PC-9 (cell line): ENCODE measurements at places on chromosomes 13 and 19. TPM values are rescaled to one million over a fixed set of nuclear protein-coding genes. Genes with fewer than 3 reads are reported as not detected.
A peak's percentile ranks its signal among the peaks of the same experiment; 100 is the strongest.

Gene GRK1
- total RNA-seq: not detected in 2 replicates

Gene ZNF567
- total RNA-seq: 7.0 and 7.9 TPM in 2 replicates

Gene THSD8
- total RNA-seq: 28.8 and 30.0 TPM in 2 replicates

Gene TSKS
- total RNA-seq: not detected in 2 replicates

Gene CEACAM16
- total RNA-seq: not detected in 2 replicates

Gene FAM83E
- total RNA-seq: 12.3 and 17.4 TPM in 2 replicates

Gene EDNRB
- not detected in 2 replicates for total RNA-seq

Gene IRS2
- total RNA-seq: 31.3 and 39.2 TPM in 2 replicates

Gene SCEL
- 19.5 and 32.5 TPM in 2 replicates for total RNA-seq

GRCh38 chr13:27919934-27920676, at the start of gene PDX1:
Gene PDX1, plus strand, starts transcription at chr13:27920000. Its CDS starts 139 bp downstream, at chr13:27920139.
- no peak for DNase-seq

DNA sequence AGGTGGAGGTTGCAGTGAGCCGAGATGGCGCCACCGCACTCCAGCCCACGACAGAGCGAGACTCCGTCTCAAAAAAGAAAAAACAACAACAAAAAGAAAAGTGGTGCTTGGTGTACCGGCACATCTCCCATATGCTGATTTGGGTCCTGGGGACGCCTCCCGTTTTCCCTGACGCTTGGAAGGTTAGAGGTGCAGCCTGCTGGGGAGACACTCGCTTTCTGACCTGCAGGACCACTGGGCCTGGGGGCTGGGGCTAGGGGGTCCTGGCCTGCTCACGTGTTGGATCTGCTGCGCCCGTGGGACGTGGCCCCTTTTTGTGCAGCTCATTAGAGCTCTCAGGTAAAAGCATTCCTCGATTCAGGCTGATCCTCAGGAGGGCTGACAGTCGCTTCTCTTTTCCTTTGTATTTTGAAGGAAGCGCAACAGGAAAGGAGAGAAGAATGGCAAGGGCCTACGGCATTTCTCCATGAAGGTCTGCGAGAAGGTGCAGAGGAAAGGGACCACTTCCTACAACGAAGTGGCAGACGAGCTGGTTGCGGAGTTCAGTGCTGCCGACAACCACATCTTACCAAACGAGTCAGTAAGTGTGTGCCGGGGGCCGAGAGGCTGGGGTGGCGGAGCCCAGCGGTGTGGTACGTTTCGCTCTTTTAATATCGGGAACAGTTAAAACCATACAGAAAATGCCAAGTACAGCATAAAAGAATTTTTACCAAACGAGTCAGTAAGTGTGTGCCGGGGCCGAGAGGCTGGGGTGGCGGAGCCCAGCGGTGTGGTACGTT, 25.1 kb downstream of the ATP4B start:
- DNase-seq: no peak

GRCh38 chr19:48474084-48474592, 5.0 kb downstream of the CYTH2 start:
- no peak for DNase-seq

DNA sequence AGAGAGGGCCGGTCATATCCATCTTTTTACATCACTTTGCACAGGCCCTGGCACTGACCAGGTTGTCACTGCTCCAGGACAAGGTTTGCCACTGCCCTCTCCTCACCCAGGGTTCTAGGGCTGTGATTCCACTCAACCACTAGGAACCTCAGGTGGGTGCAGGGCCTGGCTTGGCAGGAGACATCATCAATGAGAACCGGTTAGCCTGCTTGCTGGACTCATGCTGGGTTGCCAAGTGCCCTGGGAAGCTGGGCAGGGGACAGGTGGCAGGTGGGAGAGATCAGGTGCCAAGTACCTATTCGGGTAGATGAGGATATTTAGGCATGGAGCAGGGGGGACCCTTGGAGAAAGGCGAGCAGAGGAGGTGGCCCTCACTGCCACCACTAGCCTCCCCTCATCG, 4.2 kb upstream of the CERS4 start:
- peak; percentile 85 for DNase-seq

- no peak for DNase-seq
Measured at GRCh38 chr13:20127262-20127561, 33.6 kb downstream of the GJA3 start.

DNA sequence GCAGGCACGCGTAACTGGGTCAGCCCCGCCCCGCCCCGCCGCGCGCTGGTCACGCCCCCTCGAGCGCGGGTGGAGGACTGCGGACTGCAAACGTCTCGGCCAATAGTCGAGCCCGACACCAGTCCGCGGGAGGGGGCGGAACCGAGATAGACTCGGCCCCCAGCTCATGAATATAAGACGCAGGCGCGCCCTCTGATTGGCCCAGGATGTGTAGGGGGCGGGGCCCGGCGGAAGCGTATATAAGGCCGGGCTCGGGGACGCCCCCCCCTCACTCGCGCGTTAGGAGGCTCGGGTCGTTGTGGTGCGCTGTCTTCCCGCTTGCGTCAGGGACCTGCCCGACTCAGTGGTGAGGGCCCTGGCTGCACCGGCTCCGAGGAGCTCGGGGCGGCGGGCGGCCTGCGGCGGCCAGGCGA, at the start of gene CIRBP:
CIRBP (plus strand) TSS at position 268 of the 413 bp plus-strand sequence. CDS start 1,602 bp downstream, outside the sequence.
- peak; percentile 90 for DNase-seq

GRCh38 chr13:80590551-80590950, 249.6 kb upstream of the SPRY2 start:
- no peak for DNase-seq

DNA sequence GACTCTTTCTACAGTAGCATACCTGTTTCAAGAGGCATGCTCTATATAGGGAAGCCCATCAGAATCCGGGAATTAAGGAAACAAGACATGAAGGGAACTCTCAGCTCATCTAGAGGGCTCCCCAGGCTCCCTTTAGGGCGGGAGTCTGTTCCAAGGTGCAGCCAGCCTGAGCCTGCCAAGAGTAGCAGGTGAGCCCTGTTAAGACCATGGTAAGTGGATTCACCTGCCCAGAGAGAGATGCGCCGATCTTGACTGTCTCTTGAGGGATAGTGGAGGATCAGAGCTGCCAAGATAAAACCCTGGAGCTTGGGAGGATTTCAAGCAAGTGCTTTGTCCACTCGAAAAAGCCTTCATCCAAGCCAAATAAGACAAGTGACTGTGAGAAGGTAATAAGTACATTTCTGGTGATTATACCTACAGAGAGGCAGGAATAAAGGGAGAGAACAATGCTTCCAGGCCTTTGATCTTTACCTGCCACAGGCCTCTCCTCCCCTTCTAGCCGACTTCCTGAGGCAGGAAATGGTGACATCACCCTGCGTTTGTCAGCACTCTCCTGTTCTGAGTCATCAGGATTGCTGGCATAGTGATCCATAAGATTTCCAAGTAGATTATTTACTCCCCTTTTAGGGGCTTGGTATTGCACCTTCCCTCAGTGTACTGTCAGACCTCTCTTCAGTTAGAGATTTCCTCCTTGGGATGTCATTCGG, 31.5 kb downstream of the KLF5 start:
- peak; percentile 69 for DNase-seq

GRCh38 chr19:20926796-20927195, 3.7 kb downstream of the ZNF85 start:
- DNase-seq: no peak

- DNase-seq: peak; percentile 34
Measured at GRCh38 chr19:46704379-46705076, 12.4 kb downstream of the PRKD2 start.

GRCh38 chr13:57724486-57725272, 93.1 kb downstream of the PCDH17 start:
- no peak for DNase-seq

DNA sequence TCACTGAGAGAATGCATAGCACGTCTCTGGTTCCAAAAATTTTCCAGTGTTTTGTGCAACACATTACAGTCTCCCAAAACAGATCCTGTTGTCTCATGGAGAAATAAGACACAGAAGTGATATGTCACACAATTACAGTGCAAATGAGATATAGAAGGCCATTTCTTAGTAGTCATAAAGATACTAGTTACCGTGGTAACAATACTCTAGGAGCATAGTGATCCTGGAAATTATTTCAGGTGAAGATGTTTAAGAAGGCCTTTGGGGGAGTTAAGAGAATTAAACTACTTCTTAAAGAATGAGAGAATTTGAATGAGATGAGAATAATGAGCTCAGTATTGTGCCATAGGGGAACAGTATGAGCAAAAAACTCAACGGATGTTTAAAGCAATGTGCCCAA, 628.0 kb upstream of the MIR17HG start:
- DNase-seq: no peak

DNA sequence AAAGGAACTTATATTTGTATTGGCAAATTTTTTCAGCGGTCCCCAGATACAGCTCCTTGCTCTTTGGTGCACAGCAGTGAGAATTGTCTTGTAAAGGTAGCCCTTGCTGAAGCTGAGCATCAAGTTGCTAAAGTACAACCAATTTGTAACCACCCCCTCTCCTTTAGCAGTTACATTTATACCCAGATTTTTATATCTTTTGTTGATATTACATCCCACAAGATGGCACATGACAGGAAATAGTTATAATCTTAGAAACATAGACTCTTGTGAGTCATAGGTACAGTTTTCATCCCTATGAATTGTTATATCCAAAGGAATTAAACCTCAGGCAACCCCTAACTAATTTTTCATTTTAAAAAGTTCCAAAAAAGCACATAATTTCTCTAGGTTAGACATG, 523.0 kb upstream of the SLITRK1 start:
- DNase-seq: no peak

- DNase-seq: no peak
Measured at GRCh38 chr19:19480688-19481087, 34.7 kb downstream of the TSSK6 start.

DNA sequence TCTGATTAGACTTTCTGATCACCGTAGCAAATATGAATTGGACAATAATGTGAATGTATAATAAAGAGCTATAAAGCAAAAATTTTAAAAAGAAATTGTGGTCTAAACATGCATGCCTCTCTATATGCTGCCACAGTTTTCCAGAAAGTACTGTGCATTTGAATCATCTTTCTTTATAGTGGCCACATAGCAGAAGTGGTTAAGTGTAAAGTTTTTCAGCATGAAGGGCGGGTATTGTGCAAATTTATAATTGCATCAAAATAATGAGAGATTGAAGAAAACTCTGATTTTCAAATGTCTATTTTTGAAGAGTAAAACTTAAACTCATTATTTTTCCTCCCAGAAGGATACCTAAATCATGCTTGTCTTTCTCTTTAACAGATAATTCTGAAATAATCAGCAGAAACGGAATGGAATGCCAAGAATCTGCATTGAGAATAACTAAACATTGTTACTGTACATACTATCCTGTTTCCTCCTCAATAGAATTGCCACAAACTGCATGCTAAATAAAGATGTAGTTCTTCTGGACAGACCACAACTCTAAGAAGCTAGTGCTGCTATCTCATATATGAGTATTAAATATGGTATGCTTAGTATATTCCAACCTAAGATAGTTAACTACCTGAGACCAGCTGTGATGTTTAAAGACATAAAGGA, 42.9 kb upstream of the RAP2A start:
- no peak for DNase-seq

GRCh38 chr13:110580800-110581199, 19.3 kb upstream of the RAB20 start:
- no peak for DNase-seq

DNA sequence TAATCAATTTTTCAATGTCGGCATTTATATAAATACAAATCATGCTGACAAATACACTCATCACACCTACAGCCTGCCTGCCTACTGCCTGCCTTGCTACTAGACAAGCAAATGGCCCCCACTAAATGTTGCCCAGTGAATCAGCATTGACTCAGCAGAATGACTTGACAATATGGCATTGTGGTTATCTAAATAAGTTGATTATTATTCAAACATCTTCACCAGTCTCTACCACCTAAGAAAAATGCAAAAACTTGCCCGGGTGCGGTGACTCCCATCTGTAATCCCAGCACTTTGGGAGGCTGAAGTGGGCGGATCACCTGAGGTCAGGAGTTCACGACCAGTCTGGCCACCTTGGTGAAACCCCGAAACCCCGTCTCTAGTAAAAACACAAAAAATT, 296.1 kb downstream of the PCDH9 start:
- DNase-seq: no peak

DNA sequence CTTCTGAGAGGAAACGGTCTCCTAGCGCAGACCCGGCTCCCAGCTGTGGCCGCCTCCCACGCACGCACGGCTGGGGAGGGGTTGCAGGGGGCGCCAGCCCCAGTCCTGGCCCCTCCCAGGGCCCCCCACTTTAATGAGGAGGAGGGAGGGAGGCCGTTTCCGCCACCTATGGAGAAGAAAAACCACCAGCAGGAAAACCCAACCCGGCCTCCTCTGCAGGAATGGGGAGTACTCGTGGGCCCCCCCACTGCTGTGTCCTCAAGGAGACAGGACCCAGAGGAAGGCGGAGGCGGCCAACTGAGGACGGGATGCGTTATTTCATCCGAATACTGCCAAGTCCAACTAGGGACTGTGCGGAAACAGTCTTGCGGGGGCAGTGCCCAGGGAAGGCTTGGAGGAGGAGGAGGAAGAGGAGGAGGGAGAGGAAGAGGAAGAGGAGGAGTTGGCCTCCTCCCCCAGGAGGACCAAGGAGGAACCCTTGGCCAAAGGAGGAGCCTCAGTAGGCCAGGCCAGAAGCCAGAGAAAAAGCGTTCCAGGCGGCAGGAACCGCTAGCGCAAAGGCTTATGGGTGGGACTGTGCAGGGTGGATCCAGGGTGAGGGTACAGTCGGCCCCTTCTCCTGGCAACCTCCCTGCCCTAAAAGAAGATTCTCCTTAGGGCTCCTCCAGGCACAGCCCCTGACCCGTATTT, 3.9 kb upstream of the SSBP4 start:
- no peak for DNase-seq

GRCh38 chr19:49356382-49356781, 5.8 kb downstream of the TEAD2 start:
- DNase-seq: no peak

DNA sequence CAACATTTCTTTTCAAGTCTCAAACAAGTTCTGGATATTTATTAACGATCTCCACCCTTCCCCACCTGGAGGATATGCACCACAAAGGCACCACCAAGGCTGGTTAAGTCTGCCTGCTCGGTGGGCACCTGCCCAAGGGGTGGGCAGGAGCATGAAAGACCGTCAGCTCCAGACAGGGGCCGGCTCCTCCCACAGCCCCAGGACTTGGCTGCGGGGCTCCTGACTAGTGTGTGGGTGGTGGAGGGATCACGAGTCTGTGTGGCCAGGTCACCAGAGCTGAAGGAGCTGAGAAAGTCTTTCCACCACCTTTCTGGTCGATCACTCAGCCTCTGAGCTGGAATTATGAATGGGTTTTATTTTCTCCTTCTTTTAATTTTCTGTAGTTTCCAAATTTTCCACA, 7.8 kb downstream of the SLC7A1 start:
- no peak for DNase-seq

DNA sequence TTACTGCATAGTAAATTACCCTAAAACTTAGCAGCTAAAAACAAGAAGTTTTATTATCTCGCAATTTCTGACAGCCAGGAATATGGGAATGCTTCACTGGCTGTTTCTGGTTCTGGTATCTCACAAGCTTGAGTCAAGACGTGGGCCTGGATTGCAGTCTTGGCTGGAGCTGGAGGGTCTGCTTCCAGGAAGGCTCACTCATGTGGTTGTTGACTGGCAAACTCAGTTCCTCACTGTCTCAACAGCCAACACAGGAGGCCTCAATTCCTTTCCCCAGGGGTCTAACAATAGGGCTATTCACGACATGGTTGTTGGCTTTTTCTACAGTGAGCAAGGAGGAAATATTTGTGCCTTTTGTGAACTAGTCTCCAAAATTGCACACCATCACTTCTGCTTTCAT, 146.3 kb downstream of the GPC5 start:
- DNase-seq: no peak
